Stimulated activated CD4-positive, alpha-beta T cell treated with anti-CD3 and anti-CD28 coated beads, TNF-alpha, amount 100 ng/mL, for 1 hour (primary cell): ENCODE measurements at places on chromosomes 5 and 9.

DNA sequence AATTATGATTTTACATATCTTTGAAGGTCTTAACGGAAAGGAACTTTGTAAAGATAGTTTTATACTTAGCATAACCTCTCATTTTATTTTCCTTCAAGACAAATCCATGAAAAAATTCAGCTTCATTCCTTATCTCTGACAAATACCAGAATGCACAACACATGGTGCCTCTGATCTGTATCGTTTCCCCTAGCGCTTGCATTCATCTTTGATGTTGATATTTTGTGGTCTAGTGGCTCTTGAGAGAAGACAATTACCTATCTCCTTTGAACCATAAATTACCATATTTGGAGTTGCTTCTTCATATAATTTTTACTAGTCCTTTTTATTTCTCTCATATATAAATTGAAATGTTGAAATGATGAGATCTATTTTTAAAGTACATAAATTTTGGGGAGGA lies 551.3 kb downstream of the PDE4D start:
- DNase-seq, result no peak

GRCh38 chr5:110354311-110354710 lies 372.2 kb downstream of the TMEM232 start:
- no peak for DNase-seq

GRCh38 chr5:149172261-149172660 lies 31.0 kb downstream of the ABLIM3 start:
- no peak for DNase-seq

GRCh38 chr5:130135506-130135905 lies 231.2 kb downstream of the CHSY3 start:
- no peak for DNase-seq

DNA sequence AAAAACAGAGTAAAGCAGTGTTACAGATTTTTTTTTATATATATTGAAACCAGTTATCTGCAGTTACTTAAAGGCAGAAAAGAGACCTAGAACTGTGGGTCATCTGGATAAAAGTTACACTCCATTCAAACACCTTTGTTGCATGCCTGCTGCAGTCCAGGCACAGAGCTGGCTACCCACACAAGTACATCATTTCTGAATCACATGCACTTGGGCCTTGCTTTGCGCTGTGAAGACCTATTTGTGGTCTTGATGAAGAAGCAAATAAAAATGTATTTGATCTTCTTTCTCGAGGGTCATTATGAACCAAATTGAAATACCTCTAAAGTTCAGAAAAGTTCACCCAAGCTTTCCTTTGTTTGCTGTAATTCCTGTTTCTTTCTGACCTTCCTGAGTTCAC lies 503.0 kb upstream of the ZNF608 start:
- DNase-seq, result no peak

DNA sequence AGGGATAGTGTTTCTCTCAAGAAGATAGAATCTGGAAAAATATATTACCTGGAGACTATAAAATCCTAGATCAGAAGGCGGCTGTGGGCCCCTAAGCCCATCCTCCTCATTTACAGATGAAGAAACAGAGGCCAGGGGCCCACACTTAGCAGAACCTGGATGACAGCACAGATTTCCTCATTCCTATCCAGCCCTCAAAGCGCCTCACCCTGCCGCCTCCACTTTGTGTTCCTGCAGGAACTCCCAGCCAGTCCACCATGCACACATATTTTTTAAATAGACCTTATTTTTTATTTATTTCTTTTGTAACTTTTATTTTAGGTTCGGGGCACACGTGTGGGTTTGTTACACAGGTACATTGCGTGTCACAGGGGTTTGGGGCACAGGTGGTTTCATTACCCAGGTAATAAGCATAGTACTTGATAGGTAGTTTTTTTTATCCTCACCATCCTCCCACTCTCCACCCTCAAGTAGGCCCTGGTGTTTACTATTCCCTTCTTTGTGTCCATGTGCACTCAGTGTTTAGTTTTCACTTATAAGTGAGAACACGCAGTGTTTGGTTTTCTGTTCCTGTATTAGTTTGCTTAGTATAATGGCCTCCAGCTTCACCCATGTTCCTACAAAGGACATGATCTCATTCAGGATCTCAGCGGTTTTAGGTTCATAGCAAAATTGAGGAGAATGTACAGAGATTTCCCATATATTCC lies 85.5 kb upstream of the MAP1B start:
- DNase-seq, result no peak

GRCh38 chr9:97064176-97064575 lies 25.2 kb upstream of the CTSV start:
- DNase-seq, result no peak

DNA sequence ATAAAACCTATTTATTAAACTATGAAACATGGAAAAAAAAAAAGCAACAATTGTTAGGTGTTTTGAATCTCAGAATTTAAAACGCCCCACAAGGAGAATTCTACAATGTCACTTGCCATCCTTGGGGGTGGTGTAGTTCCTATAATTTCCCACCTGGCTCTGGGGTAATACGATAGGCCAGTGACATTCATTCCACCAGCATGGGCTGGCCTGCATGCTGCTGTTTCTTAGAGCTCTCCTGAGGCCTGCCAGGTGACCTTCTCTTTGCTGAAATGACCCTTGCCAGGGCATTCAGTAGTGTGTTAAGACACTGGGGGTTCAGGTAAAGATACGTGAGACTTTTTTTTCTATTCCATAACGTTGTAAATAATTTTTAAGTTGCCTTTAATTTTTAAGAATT lies 10.0 kb upstream of the ARHGEF28 start:
- no peak for DNase-seq

DNA sequence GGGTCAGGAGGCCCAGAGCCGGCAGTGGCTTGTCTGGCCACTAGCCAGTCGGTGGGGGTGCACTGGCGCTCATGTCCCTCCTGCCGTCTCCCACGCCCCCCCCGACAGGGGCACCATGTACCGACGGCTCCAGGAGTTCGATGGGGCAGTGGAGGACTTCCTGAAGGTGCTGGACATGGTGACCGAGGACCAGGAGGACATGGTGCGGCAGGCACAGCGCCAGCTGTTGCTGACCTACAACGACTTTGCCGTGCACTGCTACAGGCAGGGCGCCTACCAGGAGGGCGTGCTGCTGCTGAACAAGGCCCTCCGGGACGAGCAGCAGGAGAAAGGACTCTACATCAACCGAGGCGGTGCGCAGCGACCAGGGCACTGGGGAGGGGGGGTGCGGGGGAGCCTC lies 8.1 kb downstream of the TTC16 start:
- no peak for DNase-seq

DNA sequence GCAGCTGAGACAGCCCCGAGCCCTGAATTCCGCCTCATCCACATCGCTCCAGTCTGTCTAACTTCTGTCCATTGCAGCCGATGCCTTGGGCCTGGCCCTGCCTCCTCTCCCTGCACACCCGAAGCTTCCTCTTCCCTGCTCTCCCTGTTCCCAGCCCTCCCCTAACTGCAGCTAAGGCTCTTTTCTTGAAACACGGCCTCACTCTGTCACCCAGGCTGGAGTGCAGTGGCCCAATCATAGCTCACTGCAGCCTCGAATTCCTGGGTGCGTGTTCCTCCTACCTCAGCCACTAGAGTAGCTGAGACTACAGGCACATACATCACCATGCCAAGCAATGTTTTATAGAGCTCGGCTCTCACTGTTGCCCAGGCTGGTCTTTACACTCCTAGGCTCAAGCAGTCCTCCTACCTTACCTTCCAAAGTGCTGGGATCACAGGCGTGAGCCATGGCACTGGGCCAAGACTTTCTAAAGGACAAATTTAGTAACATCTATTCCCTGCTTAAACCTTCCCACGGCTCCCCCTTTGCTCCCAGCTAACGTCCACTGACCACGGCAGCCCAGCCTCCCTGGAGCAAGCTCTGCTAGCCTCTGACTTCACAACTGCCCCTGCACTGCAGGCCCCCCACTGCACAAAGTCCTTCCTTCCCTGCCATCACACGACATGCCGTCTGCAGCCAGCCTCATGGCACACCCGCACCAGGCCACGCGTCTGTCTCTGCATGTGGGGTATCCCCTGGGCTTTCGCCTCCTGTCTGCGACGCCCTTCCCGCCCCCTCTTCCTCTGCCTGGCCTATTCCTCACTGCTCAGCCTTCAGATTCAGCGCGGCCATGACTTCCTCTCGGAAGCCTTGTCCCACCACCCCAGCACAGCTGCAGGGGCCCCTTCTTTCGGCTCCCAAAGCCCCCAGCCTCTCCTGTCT lies 28.6 kb downstream of the LAMC3 start:
- DNase-seq, result no peak

GRCh38 chr5:113068559-113068958 lies 92.0 kb downstream of the DCP2 start:
- DNase-seq, result no peak

GRCh38 chr5:56647099-56647850 lies 168.1 kb upstream of the MAP3K1 start:
- no peak for DNase-seq

- DNase-seq, result no peak
These were observed 50.9 kb upstream of the ZNF354B start for GRCh38 chr5:178808886-178809285.

DNA sequence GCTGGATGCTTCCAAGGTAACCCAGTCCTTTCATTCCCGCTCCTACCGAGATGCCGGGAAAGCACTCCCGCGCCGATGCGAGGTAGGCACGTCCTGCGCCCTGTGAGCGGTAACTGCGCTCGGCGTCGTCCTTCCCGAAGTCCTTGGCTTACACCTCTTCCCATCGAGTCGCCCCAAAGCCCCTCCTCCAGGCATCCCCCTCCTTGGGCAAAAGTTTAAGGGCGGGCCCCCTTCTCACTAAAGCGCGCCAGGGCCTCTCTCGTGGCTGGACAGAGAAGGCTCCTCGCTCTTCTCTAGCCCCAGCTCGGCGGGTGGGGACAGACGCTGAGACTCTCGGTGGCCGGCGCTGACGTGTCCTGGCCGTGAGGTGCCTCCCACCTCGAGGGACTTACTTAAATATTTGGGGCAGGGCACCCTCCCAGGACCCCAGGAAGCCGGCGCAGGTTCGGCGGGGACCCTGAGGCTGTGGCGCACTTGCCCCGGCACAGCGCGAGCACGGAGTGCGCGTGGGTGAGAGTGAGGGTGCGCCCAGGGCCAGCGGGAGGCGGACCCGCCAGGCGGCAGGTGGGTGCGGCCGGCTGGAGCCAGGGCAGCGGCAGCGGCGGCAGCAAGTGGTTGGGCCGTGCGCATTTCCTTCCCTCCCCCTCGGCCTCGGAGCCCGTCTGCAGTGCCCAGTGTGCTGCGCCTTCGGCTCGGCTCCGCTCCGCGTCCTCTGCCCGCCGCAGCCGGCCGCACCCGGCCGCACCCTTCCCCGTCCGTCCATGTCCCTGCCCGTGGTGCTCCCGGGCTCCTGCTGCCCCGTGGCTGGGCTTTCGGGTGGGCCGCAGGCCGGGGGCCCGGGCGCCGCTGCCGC lies at the start of gene ENTREP1:
ENTREP1 (plus strand) TSS at position 667 of the 853 bp plus-strand sequence; CDS start at position 762, 95 bp downstream.
- DNase-seq, result no peak

- DNase-seq, result no peak
These were observed 351.2 kb downstream of the ZNF608 start for GRCh38 chr5:124395287-124395686.

- DNase-seq, result no peak
These were observed 9.7 kb upstream of the CTNNA1 start for GRCh38 chr5:138743484-138743883.

- DNase-seq, result no peak
These were observed 81.7 kb downstream of the GNAQ start for GRCh38 chr9:77949751-77950436.

DNA sequence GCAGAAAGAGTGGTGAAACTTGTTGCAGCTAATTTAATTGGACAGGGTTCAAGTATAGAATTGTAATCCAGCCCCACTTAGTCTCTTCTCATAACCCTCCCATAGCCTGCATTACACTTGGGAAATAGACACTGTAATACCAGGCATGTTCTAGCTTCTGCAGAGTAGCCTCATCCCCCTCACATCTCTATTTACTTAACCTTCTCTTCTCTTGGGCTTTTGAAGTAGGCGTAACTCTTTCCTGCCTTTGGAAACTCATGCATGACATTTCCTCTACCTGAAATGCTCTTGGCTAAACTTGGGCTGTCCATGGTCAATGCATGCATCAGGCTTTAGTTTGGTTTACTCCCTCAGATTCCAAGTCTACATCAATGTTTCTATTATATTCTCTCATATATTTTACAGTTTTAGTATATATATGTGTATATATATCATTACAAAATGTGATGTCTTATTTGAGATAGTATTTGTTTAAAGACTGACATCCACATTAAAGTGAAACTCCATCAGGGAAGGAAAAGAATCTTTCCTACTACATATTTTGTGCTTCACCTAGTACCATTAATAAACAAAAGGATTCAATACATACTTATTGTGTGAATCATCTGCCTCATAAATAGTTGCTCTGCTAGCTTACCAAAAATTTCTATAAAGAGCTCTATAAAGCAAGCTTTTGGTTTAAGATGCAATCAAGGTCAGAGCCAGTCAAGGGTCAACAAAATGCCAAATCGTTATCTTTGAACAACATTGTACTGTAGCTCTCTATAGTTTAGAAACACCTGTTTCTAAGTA lies 1158.0 kb downstream of the MAT2B start:
- DNase-seq, result no peak

GRCh38 chr9:21682981-21683380 lies 119.5 kb upstream of the MTAP start:
- DNase-seq, result no peak

GRCh38 chr9:96131825-96132224 lies 170.2 kb downstream of the HSD17B3 start:
- DNase-seq, result no peak

DNA sequence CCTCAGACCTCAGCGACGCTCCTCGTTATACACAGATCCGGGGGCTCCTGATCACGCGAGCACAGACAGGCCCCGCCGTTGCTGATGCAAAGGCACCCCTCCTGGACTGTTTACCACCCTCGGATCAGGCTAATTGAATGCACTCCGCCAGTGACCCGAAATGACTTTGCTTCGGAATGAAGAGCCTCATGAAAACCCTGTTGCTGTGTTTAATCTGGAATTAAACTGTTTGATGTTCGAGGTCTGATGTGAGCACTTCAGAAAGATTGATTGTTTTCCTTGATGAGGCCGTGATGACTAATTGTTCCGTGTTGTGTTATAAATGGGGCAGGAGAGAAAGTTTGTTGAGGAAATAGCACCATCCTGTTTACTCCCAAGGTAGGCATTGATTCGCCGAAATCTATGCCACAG lies 190.5 kb upstream of the PPP1R26 start:
- no peak for DNase-seq

DNA sequence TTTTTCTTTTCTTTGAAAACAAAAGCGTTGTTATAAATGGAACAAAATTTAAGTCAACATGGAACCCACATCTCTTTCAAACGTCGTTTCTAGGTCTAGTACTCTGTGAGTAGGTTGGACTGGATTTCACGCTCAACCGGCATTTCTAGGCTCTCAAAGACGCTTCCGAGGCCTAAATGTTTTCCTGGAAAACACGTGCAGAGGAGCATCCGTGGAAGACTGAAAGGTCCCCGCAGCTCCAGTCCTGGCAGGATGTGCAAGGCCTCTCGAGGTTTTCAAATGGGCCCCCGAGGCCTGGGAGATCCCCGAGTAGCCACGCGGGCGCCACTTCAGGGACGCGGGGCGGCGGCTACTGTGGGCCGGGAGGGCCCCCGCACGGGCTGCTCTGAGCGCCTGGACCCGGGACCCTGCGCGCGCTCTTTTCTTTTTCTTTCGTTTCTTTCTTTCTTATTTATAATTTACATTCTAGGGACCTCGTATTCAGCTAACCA lies 4.2 kb upstream of the IRX2 start:
- DNase-seq, result no peak

- no peak for DNase-seq
These were observed 18.9 kb upstream of the GARNL3 start for GRCh38 chr9:127245637-127246164.
